OCI-M1 (cell line): ENCODE measurements at places on chromosomes 2 and 18.

DNA sequence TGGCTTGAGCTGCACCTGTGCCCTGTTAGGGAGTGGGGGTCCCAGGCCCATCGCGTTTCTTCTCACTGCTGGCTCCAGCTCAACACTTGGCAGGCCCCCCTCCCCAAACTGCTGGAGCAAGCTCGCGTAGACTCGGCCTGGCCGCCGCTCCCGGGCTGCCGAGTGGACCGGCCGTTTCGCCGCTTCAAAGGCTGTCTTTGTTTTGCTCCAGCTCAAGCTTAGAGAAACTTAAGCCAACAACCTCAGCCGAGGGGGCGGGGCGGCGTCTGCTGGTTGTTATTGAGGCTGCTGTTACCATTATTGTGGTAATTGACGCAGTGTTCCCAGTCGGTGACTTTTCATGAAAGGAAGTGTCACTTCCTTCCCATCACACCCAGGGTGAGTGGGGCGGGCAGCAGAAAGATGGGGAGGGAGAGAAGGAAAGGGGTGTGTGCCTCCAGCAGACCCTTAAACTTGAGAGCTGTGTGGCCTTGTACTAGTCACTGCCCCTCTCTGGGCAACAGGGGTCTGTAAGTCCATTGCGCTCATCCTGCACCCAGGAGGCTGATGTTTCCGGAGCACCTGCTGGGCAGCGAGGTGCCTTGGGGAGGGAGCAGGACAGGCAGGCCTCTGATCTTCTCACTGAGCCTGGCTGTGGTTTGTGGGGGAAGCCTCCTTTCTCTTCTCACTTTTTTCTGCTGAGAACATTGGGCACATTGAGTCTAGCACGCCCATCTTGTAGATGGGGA lies 2.1 kb downstream of the ARID5A start:
- no peak for DNase-seq

GRCh38 chr2:123101434-123101833 lies 923.7 kb upstream of the CNTNAP5 start:
- peak; percentile 38 for DNase-seq

GRCh38 chr18:11078491-11078890 lies 70.9 kb downstream of the PIEZO2 start:
- no peak for DNase-seq

DNA sequence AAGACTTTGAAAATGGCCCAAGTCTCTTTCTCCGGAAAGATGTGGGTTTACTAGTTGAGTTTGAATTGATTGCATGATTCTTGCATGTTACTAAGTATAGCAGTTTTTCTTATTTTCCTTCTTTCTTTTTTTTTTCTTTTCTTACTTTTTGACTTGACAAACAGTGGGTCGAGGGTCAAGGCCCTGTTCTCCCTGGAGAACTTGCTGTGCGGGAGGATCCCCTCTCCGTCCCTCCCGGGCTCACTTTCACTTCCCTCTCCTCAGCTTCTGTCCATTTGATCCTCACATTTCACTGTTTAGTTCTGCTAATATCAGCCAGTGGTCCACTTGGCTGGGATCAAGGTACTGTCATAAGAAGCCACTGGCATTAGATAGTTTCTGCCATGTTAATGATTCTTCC lies 767.4 kb downstream of the TDRD15 start:
- no peak for DNase-seq

DNA sequence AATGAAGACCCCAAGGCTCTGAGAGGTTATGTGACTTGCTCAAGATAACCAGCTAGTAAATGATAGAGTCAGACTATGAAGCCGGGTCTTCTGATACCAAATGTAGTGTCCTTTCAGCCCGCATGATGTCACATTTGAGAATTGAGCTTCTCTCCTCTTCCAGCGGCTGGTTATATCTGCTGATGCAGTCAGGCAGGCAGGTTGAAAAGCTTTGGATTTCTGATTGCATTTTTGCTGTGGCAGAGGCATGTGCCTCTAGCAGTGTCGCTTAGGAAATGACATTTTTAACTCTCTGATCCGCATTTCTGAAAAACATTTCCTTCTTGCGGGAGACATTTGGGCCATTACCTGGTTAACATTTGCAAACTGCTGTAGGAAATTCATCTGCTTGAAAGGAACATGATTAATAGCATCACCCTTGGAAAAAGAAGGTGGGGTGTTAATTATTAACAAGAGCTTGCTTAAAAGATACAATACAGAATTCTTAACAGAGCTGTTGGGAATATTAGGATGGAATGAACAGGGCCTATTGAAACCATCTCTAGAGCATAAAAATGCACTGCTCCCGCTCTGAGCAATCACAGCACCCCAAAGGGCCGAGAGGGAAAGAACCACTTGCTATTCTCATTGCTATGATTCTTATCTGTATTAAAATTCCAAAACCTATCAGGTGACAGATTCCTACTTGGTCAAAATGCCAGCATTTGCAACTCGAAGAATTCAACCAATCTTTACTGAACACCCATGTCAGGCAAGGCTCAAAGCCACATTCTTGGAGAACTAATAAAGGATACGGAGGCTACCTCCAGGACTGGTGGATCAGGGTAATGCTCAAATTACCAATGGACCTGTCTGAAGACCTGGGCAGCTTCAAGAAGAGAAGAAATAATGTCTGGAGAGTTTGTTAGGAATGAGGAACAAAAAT lies 25.9 kb downstream of the MRO start:
- DNase-seq: no peak

GRCh38 chr2:23235292-23235691 lies 149.7 kb upstream of the KLHL29 start:
- peak; percentile 1 for DNase-seq

GRCh38 chr2:104944495-104944894 lies 90.6 kb downstream of the POU3F3 start:
- DNase-seq: peak; percentile 20

DNA sequence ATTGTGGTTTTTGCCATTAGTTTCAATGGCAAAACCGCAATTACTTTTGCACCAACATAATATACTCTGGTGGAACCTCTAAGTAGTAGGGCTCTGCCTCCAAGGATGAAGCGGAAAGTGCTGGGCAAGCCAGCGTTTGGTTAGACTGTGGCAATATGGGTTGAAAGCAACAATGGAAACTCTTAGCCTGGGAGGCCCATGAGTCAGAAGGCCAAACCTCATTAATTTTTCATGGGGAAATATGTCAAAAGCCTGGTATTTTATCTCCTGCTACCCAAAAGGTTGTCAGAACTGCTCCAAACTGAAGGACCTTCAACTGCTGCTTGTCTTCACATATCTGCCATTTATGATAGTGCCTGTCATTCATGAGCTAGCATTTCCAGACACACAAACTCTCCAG lies 179.1 kb upstream of the CYP26B1 start:
- DNase-seq: no peak

- DNase-seq: no peak
Measured at GRCh38 chr2:97723156-97724072, 10.0 kb downstream of the ZAP70 start.

- peak; percentile 7 for DNase-seq
Measured at GRCh38 chr2:237868631-237869342, 9.4 kb downstream of the RAMP1 start.

DNA sequence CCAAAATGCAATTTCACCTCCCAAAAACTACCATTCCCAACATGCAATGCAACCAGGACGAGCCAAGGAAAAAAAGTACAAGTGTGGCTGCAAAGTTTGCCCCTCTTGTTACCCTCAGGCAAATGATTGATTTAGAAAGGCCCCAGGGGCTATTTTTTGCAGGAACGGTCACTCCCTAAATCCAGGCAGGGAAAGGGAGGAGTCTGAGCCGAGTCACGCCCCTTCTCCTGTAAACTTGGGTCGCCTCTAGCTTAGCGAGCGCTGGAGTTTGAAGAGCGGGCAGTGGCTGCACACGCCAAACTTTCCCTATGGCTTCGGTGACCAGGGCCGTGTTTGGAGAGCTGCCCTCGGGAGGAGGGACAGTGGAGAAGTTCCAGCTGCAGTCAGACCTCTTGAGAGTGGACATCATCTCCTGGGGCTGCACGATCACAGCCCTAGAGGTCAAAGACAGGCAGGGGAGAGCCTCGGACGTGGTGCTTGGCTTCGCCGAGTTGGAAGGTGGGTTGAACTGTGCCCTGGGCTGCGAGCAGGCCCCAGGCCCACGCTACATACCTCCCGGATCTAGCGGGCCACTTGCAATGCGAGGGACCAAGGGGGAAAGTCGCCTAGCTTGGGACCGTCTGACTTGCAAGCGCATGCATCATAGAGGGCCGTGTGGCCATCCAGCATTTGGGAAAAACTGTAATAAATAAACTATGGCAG lies at the start of gene GALM:
GALM (plus strand) TSS at position 261 of the 702 bp plus-strand sequence; CDS start at position 309, 48 bp downstream.
- DNase-seq: peak; percentile 90

GRCh38 chr2:151819920-151820319 lies 8.3 kb downstream of the ARL5A start:
- DNase-seq: no peak

DNA sequence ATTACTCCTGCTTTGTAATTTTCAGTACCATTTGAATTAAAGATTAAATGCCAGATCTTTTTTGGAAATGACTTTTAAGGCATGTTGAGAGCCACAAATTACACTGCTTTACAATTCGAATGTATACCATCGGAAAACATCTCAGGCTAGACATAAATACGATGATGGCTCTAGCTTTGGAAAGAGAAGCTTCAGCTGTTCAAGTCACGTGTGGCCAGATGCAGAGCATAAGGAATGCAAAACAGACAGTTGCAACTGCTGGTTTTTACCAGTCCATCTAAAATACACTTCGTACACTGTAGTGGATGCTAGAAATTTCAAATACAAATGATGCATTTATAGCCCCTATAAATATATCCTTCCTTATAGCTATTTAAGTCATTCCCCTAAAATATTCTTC lies 8.0 kb downstream of the ZNF516 start:
- DNase-seq: no peak

DNA sequence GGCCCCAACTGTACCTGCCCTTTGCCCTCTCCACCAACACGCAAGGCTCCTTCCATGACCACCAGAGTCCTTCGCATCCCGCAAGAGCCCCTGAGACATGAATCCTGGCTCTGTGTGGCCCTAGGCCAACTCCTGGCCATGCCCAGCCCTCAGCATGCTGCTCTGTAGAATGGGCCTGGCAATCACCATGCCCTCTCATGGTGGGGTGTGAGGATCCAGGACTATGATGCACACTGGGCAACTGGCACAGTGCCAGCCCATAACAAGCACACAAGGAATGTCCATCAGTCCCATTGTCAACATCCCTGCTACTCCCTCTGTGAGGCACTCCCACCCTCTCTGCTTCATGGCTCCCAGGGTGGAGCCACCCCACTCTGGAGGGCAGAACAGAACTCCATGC lies 44.7 kb downstream of the FER1L5 start:
- DNase-seq: no peak

- DNase-seq: no peak
Measured at GRCh38 chr2:231602859-231603467, 10.3 kb downstream of the TEX44 start.

GRCh38 chr2:212213191-212213590 lies 325.4 kb downstream of the ERBB4 start:
- DNase-seq: no peak

DNA sequence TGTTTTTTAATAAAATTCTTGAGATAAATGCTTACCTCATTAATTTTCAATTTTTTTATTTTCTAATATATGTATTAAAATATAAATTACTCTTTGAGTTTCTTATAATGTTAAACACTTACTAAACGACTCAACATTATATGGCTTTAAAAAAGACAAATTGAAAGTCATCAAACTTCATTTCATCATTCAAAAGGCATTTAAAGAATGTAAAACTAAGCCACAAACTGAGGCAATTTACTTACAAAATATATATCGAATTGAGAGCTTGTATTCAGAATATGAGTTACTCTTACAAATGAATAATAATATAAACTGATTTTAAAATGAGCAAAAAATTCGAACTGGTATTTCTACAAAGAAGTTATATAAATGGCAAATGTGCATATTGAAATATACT lies 1262.2 kb upstream of the PIK3C3 start:
- no peak for DNase-seq

DNA sequence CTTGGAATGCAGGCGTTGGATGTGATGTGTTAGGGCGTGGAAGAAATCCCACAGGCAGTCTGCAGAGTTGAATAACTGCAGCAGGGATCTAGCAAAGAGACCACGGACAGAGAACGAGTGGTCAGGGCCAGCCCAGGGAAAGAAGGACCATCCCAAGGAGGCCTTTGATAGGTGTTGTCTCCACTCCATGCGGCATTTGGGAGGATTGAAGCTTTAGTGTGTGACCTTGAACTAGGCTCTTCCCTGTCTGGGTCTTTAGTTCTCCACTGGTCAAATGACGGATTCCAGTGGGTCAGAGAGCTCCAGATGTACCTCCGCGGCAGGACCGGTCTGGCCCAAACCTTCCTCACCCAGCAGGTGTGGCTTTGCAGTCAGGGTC lies 18.4 kb downstream of the GREB1 start:
- DNase-seq: no peak

- DNase-seq: peak; percentile 41
Measured at GRCh38 chr2:150809103-150809502, 321.6 kb upstream of the RND3 start.

DNA sequence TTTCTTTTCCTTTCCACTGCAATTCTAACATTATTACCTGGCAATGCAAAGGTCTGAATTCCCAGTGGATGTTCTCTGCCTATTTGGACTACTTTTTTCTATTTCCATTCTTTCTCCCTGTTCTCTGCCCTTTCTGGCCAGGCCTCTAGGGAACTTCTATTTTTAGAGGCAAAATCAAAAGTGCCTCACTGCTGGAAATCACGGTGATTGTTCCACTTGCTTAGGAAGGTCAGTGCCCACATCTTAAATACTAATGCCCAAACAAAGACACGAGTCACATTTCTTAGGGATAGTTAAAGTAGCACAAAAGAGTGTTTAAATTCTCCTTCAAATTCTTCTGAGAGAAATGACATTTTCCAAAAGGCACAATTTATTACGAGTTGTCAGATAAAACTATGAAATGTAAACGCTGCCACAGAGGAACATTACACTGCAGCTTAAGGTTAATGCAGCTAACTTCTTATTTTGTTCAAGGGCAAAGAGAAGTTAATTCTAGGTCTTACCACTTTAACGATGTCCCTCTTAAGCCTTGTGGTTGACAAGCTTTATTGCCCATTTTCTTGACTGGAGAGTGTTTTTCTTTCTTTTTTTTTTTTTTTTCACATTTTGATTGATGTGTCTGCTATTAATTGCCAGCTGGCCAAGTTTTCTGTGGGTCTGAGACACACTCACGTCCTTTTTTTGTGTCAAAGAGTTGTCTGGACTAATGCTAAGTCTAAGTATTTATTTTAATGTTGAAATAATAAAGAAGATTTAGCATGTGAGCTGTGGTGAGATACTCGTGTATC lies 34.7 kb downstream of the ST6GAL2 start:
- DNase-seq: no peak

- DNase-seq: peak; percentile 3
Measured at GRCh38 chr2:205543262-205543843, 138.9 kb upstream of the NRP2 start.
